Cortex of kidney (tissue), 1 donor: ENCODE measurements at places on chromosomes 5 and 9.

GRCh38 chr5:77231471-77232138, 21.1 kb downstream of the PDE8B start:
- DNase-seq = no peak

GRCh38 chr9:6598249-6598725, 47.2 kb downstream of the GLDC start:
- no peak for DNase-seq

DNA sequence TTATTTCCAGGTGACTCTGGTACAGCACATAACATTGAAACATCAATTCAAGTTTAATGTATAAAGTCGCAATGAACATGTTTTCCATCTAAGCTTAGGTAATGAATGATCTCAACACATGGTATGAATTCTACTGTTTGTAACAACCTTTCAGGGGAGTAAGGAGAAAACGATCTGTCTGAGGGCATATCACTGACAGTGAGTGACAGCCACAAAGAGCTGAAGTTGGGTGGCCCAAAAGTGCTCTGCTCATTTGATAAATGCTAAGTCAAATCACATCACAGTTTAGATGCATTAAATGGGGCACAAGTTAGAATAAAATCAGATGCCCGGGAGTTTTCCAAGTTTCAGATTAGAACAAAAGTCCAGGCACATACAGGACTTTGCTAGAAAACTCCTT, 1.2 kb downstream of the FANCC start:
- DNase-seq = no peak

DNA sequence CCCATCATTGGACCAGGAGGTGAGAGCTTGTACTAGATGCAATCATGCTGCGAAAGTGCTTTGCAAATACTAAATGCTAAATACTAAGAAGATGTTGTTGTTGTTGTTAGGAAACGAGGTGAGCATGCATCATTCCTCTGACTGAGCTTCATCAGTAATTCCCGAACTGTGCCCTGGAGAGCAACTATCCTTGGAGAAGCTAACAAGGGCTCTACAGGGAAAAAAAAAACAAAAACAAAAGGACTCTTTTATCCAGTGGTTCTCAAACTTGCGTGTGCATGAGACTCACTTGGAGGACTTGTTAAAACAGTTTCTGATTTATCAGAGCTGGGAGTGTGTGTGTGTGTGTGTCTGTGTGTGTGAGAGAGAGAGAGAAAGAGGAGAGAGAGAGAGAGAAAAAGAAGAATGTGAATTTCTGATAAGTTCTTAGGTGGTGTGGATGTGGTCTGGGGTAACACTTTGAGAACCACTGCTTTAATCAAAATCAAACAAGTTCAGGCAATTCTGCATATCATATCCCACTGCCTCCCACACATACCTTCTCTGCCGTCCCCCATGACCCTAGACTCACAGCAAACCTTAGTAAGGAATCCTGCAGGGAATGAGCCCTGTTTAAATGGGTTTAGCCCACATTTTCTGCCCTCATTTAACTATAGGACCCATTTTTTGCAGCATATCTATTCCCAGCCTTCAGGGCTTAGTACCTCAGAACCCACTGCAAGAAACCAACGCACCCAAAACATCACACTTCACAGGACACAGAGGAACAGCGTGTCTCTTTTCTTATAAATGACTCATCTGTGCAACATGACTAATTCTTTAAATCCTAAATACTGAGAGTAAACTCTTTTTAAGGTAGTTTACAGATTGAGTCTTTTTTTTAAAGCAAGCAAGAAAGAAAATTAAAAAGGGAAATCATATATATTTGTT, 48.9 kb downstream of the PDE6A start:
- DNase-seq = no peak

DNA sequence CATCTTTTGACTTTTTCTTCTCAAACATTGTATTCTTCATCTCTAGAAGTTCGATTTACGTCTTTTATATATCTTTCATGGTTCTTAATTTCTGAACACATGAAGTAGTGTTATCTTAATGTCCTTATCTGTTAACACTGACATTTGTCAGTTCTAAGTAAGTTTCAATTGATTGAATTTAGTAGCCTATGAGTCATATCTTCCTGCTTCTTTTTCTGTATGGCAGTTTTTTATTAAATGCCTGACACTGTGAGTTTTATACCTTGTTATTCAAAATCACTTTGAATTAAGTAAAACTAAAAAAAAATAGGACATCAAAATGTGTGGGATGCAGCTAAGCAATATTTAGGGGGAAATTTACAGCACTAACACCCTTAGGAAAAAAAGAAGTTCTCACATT, 707.0 kb upstream of the ACO1 start:
- no peak for DNase-seq

DNA sequence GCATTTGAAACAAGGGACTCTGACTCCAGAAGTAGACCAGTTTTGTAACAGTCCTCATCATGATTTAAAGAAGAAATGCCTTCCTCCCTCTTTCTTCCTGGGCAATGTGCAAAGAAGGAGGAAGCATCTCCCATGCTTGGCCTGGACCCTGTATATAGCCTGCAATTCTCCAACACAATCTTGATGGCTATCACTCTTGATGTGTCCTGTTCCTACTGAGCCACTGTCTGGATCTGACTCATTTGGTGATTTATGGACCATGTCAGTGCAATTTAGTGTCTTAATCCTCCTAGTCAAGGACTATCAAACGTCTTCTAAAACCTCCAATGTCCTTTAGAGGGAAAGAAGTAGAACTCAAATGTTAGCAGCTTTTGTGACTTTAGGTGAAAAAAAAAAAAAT, 697.3 kb downstream of the TLR4 start:
- no peak for DNase-seq

GRCh38 chr9:97299809-97300414, 7.5 kb upstream of the CCDC180 start:
- no peak for DNase-seq

GRCh38 chr5:39013938-39014337, 60.3 kb downstream of the RICTOR start:
- no peak for DNase-seq
